ENCODE measurements at places on chromosomes 2 and 18. TPM values are rescaled to one million over a fixed set of nuclear protein-coding genes. Genes with fewer than 3 reads are reported as not detected.

The BCL11A gene
- total RNA-seq = 10.9 TPM

The RAPGEF4 gene
- 22.9 TPM for total RNA-seq

The GBX2 gene
- not detected for total RNA-seq

The TCF7L1 gene
- 9.2 TPM for total RNA-seq

- no peak for DNase-seq
Measured at GRCh38 chr2:202592566-202592965, 42.2 kb upstream of the FAM117B start.

DNA sequence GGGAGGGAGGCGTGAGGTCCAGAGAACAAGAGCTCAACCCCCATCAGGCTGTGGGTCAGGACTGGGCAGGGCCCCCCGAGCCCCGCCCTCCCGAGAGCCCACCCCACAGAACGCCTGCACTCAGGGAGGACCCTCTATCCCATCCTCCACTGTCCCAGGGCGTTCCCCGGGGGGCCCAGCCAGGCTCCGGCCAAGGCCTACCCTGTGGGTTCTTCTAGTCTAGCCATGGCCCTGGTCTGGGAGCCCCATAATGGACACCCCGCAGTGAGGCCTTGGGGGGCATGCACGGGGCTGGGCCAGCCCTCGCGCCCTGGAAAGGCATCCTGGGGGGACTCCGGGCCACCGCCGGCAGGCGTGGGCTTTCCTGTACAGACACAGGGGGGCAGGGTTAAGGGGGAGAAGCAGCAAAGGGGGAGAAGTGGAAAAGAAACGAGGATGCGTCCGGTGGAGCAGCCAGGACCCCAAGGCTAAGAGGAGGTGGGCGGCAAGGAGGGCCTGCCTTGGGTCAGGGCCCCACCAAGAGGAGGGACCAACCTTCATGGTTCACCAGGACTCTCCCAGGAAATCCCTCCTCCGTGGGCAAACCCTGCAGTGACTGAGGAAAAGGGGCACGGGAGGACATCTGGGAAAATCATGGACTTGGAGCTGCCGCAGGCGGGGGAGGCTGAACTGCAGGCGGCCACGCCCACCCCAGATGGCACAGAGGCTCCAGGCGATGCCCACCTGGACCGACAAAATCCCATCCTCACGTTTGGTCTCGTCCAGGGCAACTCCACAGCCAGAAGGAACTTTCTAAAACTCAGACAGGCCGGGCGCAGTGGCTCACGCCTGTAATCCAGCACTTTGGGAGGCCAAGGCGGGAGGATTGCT lies 2.7 kb upstream of the CROCC2 start:
- no peak for DNase-seq

DNA sequence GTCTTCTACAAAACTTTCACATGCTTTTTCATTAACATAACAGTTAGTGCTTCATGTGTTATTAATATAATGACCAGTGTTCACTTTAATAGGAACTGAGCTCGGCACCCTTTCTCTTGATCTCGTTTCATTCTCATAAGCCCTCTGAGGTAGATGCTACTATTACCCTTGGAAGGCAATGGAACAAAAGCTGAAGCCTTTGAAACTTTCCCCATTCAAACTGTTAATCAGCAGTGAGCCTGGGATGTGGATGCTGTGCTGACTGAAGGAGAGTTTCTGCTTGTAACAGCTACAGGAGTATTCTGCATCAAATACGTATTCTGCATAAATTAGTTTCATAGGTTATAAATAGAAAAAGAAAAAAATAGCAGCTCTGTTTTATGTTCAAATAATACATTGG lies 904.0 kb upstream of the CDH2 start:
- no peak for DNase-seq

Measured in urinary bladder (tissue), 4 donors.